CD4-positive, alpha-beta T cell (primary cell): ENCODE measurements at places on chromosomes 5 and 9. TPM values are rescaled to one million over a fixed set of nuclear protein-coding genes. Genes with fewer than 3 reads are reported as not detected.
A peak's percentile ranks its signal among the peaks of the same experiment; 100 is the strongest.

The UBTD2 gene
- total RNA-seq, result 1.1 TPM

The C9orf153 gene
- 0.66 TPM for total RNA-seq

The OR1Q1 gene
- total RNA-seq, result not detected

- peak overlapping the region; percentile 48 for H3K27ac ChIP-seq
- no peaks in the 10 kb centered on the region for H3K36me3 ChIP-seq
- peak; percentile 34 for DNase-seq
- peaks cover 48% of the 10 kb centered on the region for H3K4me1 ChIP-seq
- H3K4me3 ChIP-seq, result peak overlapping the region; percentile 78
These were observed 546 bp downstream of the DNAJB5 start for GRCh38 chr9:34989946-34990635.

- DNase-seq, result no peak
- H3K27ac ChIP-seq, result no peak overlapping the region
- H3K4me3 ChIP-seq, result no peak overlapping the region
- H3K36me3 ChIP-seq, result no peaks in the 10 kb centered on the region
- H3K4me1 ChIP-seq, result peaks cover 3% of the 10 kb centered on the region
These were observed 1.1 kb upstream of the DCANP1 start for GRCh38 chr5:135448071-135448739.

- H3K36me3 ChIP-seq, result no peaks in the 10 kb centered on the region
- H3K27ac ChIP-seq, result no peak overlapping the region
- no peaks in the 10 kb centered on the region for H3K4me1 ChIP-seq
- no peaks in the 10 kb centered on the region for H3K27me3 ChIP-seq
- no peak for DNase-seq
These were observed 571.3 kb upstream of the TLE4 start for GRCh38 chr9:79000230-79001002.

GRCh38 chr9:18478501-18479361 lies 4.8 kb downstream of the ADAMTSL1 start:
- H3K4me3 ChIP-seq, result no peak overlapping the region
- no peak for DNase-seq
- no peaks in the 10 kb centered on the region for H3K4me1 ChIP-seq

GRCh38 chr9:5459289-5459829 lies 9.0 kb downstream of the CD274 start:
- H3K27ac ChIP-seq, result no peak overlapping the region
- H3K27me3 ChIP-seq, result no peaks in the 10 kb centered on the region
- H3K4me1 ChIP-seq, result peaks cover 5% of the 10 kb centered on the region
- no peak overlapping the region for H3K4me3 ChIP-seq
